AML-193 (cell line): ENCODE measurements at places on chromosomes 4 and X.

DNA sequence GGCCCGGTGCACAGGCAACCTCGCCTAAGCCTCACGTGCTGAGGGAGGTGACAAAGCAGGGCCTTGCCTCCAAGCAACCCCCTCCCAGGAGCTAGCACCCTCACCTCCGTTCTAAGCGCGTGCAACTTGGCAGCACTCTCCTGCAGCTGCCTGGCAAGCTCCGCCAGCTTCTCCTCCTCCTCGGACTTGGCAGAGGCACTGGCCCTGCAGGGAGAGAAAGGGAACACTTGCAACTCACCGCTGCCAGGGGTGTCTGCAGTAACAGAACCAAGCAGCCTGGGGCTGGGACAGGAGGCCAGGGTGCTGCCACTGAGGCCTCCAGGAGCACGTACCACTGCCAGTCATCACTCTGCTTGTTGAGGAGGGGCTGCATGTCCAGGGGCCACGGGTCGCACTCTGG lies 10.3 kb upstream of the TREX2 start:
- DNase-seq, result no peak

GRCh38 chr4:145587088-145587754 lies 32.0 kb upstream of the MMAA start:
- DNase-seq, result no peak

DNA sequence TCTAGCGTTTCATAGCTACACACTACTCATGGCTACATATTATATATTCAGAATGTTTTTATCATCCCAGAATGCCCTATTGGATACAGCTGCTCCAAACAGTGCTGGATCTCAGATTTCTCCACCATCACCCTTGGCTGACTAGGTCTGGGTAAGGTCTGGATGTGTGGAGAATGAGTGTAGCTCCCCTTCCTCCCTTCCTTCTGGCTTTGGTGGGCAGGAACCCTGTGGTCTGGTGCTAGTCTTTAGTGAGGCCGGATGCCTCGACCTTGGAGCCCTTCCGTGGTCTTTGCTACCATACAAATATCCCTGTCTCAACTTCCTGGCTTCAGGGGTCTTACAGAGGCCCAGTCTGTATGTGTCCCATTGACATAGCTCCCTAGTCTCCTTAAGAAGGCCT lies 52.1 kb upstream of the KDR start:
- no peak for DNase-seq

GRCh38 chrX:617891-618290 lies 12.7 kb upstream of the SHOX start:
- no peak for DNase-seq

- DNase-seq, result no peak
Observed at GRCh38 chr4:179344861-179345260, 1902.6 kb upstream of the AGA start.

DNA sequence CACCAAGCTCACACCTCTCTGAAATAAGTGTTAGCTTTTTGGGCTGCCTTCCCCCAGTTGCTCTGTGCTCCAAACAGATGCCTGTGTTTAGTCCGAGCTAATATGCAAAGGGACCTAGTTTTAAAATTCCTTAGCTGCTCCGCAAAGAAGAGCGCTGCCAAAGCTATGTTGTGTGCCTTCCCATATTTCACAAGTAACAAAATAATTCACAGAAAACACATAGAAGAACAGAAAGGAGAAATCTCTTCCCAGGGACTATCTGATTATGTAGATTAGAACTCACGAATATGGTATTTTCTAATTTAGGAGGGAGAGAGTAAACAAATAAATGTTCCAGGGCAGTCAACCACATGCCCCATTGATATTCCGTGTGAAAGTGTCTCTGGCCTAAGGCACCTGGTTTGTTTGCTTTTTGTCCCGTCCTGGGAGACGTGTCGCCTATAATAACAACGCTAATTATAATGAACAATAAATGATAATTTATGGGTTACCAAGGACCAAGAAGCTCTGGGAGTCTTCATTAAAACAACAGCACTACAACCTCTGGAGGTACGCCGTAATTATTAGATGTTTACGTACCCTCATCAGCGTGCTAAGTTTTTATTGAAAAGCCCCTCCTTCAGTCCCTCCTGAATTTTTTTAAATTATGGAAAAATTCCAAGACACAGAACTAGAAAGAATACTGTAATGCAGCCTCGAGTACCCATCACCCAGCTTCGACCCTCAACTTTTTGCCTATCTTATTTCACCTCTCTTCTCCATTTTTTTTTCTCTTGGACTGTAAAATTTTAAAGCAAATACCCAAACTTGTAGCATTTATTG lies 1.2 kb upstream of the CCNG2 start:
- no peak for DNase-seq

- DNase-seq, result no peak
Observed at GRCh38 chr4:148740701-148741100, 298.5 kb upstream of the NR3C2 start.

DNA sequence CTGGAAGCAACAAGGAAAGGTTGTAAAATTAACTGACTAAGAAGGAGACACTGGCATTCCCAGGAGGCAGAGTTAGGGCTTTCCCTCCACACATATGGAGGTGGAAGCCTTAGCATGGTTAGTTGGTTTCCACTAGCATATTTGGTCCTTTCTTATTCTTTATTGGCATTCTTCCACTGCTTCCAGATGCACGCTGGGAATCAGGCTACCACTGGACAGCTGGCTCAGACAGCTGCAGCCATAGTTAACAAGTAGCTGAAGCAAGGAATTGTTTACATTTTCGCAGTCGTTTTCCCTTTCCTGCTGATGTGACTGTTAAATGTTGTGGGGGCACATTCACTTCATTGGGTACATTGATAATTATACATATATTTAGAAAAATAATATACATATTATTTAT lies 169.2 kb downstream of the GRIA2 start:
- DNase-seq, result no peak

DNA sequence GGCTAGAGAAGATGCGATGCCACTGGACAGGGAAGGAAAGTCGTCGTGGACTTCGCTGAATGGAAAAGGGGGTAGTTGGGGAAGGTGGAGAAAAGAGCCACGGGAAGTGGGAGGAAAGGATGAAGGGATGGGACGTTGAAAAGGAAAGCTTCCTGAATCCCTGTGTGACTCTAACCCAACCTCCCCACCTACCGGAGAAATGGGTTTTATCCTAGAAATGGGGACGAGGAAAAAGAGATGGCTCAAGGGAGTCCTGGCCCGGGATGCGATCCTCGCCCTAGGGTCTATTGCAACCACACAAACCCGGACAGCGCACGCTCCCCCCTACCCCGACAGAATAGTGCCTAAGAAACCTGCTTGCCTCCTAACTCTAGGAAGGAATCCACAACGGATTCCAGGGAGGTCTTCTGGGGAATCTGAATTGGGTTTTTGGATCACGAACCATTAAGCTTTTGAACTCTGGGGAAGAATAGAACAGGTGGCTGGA lies 738 bp upstream of the TSPAN5 start:
- no peak for DNase-seq

GRCh38 chr4:126448086-126448845 lies 1133.5 kb downstream of the FAT4 start:
- no peak for DNase-seq

GRCh38 chrX:150150076-150150779 lies 211.9 kb upstream of the EOLA2 start:
- DNase-seq, result no peak

DNA sequence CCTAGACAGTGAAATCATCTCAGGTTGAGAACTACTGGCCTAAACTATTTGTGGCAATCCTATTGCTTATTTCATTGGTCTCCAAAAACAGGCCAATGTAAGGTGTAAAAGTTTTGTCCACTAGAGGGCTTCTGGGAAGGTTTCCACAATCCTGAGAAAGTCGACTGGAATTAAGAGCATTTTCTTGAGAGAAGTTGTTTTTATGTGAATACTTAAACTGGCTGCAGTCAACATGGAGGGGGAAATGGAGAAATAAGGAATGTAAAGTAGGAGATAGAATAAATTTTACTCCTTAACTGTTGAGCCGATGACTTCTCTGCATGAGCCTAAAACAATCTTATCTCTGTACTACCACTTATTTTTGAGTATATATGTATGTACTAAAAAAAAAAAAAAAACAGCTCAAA lies 11.0 kb upstream of the EIF4E start:
- DNase-seq, result peak; percentile 38

DNA sequence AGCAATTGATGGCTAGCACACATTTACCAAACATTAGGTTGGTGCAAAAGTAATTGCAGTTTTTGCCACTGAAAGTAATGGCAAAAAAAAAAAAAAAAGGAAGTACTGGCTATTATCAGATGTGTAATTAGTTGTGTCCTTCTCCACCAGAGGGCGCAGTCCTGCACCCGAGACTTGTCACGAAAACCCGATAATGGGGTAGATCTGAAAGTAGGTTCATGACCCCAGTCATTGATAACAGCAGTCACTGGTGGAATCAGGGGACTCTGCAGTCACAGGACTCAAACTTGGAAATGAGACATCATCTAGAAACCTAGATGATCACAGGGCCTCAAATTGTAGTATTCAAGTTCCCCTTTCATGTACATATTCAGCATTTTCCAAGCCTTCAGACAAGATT lies 13.1 kb upstream of the ACOT9 start:
- DNase-seq, result peak; percentile 44

DNA sequence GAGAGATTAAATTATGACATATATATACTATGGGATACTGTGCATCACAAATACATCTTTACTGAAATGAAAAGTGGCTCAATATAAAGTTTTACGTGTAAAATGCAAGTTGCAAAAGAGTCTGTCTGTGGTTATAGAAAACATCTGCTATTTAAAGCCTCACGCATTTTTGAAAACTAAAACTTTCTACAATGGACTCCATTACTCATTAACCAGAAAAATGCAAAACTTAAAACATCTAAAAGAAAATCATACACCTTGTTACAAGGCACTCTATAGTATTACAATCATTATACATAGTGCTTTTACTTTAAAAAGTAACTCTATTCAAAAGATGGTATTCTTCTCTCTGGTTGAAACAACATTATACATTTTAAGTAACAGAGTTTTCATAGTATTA lies 755.6 kb downstream of the DMD start:
- no peak for DNase-seq

DNA sequence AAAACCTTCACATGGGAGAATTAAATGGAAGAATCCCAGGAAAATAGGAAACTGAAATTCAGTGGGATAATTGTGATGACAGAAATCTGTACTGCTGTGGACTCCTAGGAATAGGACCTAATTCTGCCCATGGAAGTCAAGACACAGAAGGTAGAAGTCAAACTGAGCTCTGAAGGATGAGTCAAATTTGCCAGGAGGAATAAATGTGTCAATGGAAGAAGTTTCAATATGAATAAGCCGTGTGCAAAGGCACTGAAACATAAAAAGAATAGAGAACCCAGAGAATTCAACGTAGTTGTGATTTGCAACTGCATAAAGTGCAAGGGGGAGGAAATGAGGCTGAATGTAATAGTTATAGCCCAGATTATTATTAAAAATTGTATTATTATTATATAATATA lies 11.6 kb downstream of the ENAM start:
- no peak for DNase-seq

GRCh38 chr4:158172261-158173258 lies at the start of gene GASK1B:
Gene GASK1B, minus strand, starts transcription at chr4:158173025. Its CDS starts 1,650 bp downstream, at chr4:158171375.
- peak; percentile 65 for DNase-seq

- DNase-seq, result no peak
Observed at GRCh38 chr4:45701621-45702020, 422.2 kb downstream of the GABRG1 start.

DNA sequence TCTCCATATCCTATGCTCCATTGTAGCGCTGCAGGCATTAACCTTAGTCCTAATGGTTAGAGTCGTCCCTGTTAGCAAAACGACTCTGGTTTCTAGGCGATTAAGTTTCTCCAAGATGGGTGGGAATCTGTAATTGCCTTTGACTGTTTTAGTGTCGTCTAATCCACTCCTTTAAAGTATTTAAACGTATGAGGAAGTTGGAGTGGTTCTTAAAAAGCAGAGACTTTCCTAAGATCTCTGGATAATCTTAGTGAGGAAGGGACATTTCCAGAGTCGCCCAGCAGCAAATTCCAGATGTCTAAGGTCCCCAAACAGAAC lies 285 bp downstream of the MRPS18C start:
- DNase-seq, result no peak

DNA sequence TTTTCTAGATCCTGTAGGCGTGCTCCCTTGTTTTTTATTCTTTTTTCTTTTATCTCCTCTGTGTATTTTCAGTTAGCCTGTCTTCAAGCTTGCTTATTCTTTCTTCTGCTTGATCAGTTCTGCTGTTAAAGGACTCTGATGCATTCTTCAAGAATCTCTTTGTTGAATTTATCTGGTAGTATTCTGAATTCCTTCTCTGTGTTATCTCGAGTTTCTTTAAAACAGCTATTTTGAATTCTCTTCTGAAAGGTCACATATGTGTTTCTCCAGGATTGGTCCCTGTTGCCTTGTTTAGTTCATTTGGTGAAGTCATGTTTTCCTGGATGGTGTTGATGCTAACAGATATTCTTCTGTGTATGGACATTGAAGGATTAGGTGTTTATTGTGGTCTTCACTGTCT lies 15.3 kb downstream of the RAB33B start:
- no peak for DNase-seq

DNA sequence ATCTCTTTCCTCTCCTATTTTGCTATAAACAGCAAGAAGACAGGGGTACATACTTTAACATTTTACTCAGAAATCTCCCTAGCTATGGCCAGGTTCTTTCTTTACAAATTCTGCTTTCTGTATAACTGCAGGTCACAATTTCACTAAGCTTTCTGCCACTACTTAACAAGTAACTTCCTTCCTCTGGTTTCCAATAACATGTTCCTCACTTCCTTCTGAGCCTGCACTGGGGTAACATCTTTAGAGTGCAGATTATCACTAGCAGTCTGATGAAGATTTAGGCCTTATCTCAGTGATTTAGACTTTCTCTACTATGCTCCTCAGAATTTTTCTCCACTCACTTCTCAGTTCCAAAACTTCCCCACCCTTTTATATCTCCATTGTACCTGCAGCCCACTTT lies 1930.5 kb upstream of the AGA start:
- peak; percentile 5 for DNase-seq

- no peak for DNase-seq
Observed at GRCh38 chr4:8394061-8394519, 46.4 kb downstream of the ACOX3 start.

- no peak for DNase-seq
Observed at GRCh38 chr4:88964450-88964849, 92.5 kb downstream of the FAM13A start.

GRCh38 chr4:118889312-118889691 lies 648 bp downstream of the SYNPO2 start:
- DNase-seq, result no peak

DNA sequence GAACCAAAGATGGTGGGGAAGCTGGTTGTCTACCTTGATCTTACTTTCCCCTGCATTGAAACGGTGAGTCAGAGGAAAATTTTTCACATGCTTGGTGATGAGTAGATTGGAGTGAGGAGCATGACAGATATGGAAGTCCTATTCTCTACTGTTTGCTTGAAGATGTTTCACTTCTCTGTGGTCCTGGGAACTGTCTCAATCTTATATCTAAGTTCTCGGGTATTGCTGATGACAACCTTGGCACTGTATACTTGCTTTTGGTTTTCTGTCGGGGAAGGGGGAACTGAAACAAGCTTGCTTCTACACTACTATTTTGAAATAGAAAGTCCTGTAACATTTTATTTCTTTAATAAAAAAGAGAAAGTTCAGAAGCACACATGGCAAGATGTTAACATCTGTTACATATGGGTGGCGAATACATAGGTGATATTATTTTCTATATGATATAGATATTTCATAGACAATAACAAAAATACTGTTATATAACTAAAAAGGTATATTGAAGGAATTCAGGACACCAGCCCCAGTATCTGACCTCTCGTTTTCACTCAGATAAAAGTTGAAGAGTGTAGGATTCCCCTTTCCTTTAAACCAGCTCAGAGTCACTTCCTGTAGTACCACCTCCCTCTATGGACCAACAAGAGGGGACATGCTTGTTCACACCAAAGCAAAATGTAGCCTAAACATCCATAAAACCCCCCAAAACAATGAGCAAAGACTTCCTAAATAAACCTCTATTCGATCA lies 88.8 kb downstream of the FMR1NB start:
- DNase-seq, result no peak
